ENCODE measurements at places on chromosomes 7 and 10.

DNA sequence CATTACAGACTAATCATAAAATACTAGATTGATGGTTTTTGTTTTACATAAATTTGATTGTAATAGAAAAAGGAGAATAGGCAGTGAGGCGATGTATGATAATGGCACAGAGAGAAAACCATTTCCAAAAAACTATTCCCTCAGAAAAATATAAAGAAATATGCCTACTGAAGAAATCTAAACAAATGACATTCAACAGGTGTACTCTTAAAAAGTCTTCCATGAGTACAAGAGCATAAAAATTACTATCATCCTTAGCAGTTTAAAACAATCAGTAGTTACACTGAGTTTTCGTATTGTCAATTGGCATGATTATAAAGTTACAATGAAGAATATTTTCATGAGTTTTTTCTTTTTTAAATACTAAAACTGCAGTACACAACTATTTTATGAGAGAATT is 75.0 kb downstream of the ARHGAP12 start:
- no peak for DNase-seq

DNA sequence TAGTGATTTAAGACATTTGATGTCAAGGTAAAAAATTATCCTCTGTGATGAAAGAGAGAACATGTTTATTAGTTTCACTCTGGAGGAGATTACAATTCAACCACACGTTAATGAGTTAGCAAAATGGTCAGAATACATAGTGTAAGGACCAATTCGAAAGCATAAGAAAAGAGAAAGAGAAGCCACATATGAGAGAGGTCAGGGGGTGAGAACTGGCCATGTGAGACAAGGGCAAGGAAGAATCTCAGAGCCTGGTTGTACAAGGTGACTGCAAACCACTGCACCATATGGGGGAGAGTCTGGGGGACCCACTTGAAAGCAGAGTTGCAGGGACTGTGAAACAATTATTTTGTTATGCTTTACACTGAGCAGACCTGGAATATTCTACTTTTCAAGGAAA is 27.7 kb upstream of the BET1 start:
- DNase-seq = no peak

- DNase-seq = no peak
These were observed 121.1 kb downstream of the GPR85 start for GRCh38 chr7:112965506-112965905.

- no peak for DNase-seq
These were observed 53.4 kb downstream of the PPP1R3C start for GRCh38 chr10:91579329-91579985.

GRCh38 chr10:17607603-17608332 is 9.4 kb downstream of the HACD1 start:
- DNase-seq = peak; percentile 24

GRCh38 chr7:17844022-17844421 is 96.3 kb downstream of the SNX13 start:
- no peak for DNase-seq

- DNase-seq = no peak
These were observed 29.9 kb downstream of the VWDE start for GRCh38 chr7:12373580-12374263.

DNA sequence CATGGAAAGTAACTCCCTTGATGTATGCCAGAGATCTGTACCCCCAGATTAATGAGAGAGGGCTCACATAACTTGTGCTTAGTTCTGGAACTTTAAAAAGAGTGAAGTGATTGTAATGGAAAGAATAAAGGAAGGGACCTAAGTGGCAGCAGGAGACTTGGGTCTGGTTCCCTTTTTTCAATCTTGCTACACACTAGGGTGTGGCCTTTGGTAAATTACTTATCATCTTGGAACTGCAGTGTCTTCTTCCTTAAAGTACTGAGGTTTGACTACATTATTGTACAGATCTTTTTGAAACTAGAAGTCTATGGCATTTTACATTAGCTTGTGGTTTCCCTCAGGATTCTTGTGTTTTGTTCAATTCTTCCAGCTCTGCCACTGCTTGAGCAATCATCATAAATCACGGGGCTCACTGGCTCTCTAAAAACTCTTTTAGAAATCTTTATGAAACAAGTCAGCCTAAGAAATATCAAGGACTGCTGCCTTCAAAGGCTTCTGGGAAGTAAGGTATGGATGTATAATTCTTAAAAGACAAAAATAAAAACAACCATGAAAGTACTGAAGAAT is 22.5 kb upstream of the CHRM2 start:
- DNase-seq = no peak

- no peak for DNase-seq
These were observed 1247.8 kb upstream of the SORCS1 start for GRCh38 chr10:108412323-108412722.

GRCh38 chr10:130464426-130464825 is 328.2 kb downstream of the GLRX3 start:
- no peak for DNase-seq

DNA sequence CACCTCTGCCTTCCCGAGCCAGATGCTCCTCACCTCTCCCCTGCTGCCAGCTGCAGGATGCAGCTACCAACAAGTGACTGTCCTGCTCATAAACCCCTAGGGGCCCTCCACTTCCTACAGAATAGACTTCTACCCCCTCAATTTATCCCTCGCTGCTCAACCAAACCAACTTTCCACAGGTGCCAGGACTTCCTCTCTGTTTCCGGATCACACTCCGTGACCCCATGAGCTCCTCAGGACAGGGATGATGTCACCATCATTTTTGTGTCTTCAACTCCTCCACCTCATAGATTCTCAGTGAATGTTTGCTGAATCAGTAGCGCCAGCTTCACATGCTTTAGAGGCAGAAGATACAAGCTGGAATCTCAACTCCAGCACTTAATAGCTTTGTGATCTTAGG is 25.8 kb upstream of the ADRB1 start:
- DNase-seq = no peak

GRCh38 chr7:127347567-127348246 is 44.8 kb downstream of the ZNF800 start:
- DNase-seq = peak; percentile 74

DNA sequence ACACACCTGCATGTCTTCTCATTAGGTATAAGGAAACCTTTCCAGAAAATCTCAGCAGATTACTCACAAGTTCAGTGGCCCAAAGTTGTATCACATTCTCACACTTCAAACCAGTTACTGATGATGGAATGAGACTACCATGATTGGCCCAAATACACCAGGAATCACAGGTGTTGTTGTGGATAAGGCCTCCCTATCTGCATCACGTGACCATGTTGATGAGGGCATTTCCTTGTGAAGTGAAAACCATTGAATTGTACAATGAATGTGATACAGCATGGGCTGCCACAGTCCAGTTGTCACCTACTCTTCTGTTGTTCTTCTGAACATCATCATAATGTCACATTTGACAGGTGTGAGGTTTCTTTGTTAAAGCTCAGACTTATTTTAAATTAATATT is 431.7 kb downstream of the AUTS2 start:
- DNase-seq = no peak

GRCh38 chr10:6530966-6531365 is 49.1 kb downstream of the PRKCQ start:
- DNase-seq = no peak

- peak; percentile 27 for DNase-seq
These were observed 85.9 kb upstream of the LEP start for GRCh38 chr7:128155100-128155740.

- peak; percentile 84 for DNase-seq
These were observed 8.9 kb downstream of the C10orf53 start for GRCh38 chr10:49688261-49688846.

DNA sequence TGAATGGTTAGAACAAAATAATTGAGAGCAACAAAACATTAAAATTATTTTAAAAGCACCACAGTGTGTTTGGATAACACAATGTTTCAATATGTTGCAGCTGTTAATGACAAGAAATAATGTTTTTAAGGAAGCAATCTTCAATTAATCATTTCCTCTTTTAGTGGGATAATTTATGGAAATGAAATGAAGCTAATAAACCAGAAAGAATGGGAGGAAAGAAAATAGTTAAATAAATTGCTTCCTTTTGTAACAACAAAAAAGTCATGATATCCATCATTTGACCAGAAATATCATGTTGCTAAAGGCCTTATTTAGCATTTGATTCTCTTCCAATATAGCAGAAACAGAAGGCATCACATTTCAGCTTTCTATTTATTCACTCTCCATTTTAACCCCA is 224.5 kb downstream of the SEMA3A start:
- no peak for DNase-seq

DNA sequence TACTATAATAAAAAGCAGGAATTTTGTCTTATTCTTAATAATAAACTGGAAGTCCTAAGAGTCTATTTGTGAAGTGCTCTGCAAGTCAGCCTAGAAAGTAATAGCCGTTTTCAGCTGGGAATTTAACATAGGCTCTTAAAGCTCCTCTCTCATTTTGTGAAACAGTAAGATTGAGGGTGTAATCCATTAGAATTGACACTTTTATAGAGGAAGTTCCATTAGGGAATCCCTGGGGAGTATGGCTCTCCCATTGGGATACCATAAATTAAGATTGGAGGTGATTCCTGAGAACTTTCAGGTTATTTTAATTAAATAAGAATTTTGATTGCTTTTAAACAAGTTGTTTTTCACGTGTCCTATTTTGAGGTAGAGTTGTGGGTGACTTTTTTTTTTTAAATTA is 68.0 kb downstream of the EXOC4 start:
- no peak for DNase-seq

DNA sequence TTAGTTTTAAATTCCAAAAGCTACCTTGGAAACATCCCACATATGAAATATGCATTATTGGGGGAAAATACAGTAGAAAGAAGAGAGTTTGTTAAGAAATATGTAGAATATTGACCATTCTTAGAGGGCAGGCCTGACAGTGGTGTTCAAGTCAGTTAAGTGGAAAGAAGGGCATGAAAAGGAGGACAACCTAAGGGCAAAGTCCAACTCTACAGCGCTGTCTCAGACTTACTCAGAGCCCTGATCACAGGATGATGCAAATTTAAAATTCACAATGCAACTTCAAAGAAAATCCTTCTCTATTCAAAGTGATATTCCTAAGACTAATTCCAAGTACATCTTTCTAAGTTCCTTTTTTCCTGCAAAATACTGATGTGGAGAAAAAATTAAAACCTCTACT is 139.1 kb upstream of the LRRTM3 start:
- peak; percentile 22 for DNase-seq

DNA sequence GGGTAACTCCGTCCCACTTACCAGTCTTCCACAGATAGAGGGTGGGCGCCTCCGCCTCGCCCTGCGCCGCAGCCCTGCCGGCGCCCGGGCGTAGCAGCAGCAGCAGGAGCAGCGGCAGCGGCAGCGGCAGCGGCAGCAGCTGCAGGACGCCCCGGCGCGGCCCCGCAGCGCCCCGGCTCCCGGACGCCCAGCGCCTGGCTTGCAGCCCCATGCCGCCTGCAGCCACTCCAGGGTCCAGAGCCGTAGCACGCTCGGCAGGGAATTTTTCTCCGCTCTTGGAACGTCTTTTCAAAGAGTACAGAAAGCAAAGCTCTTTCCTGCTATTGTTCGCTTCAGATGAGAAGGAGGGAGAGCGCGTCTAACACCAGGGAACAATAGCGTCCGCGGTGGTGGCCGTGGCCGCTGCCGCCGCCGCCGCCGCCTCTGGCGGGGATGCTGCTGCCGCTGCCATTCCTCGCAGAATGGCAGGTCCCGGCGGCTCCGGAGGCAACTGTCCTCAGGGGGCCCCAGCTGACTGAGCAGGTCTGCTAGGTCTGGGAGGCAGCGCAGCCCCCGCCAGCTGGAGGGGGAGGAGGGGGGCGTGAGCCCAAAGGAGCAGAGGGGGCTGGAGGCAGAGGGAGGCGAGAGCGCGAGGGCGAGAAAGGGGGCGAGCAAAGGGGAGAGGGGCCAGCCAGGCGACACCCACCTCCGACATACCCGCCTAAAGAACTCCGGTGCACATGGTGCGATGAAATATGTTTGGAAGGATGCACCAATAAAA is at the start of gene THSD7A:
TSS of gene THSD7A (minus strand) at position 463 of the 760 bp plus-strand sequence. CDS start at position 211, 252 bp downstream.
- peak; percentile 16 for DNase-seq

DNA sequence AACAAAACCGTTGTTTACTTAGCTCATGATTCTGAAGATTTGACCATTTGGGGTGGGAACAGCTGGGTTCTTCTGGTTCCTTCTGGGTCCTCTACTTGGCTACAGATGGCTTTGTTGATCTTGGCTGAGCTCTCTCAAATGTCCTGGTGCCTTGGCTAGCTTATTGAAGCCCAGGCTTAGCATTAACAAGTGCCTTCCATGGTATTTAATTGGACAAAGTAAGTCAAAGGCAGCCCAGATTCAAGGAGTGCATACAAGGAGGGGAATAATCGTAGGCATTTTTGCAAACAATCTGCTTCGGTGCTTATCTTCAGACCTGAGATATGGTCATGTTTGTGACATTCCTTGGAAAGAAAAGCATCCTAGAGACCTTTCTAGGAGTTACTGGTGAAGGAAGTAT is 81.4 kb downstream of the ADCYAP1R1 start:
- DNase-seq = no peak

GRCh38 chr7:126305671-126306070 is 947.1 kb downstream of the GRM8 start:
- no peak for DNase-seq

DNA sequence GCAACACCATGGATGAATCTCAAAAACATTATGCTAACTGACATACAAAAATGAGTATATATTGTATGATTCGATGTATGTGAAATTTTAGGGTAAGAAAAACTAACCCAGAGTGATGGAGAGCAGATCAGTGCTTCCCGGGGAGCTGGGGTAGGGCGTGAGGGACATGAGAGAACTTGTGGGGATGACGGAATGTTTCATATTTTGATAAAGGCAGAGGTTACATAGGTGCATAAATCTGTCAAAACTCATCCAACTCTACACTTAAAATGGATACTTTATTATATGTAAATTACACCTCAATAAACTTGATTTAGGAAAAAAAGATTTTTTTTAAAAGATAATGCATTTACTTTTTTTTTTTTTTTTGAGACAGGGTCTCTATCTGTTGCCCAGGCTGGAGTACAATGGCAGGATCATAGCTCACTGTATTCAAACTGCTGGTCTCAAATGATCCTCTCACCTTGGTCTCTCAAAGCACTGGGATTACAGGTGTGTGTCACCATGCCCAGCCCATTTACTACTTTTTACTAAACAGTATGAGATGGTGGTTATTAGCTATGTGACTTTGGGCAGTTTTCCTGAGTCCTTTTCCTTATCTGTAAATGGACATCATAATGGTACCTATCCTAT is 13.7 kb downstream of the RHEB start:
- no peak for DNase-seq

GRCh38 chr10:74206746-74207145 is 55.7 kb downstream of the ADK start:
- no peak for DNase-seq

- no peak for DNase-seq
These were observed 34.0 kb downstream of the IMMP2L start for GRCh38 chr7:111528331-111528730.

Measured in large intestine (tissue), 12 donors.